Occipital lobe (tissue), 3 donors: ENCODE measurements at places on chromosomes 3 and 15. TPM values are rescaled to one million over a fixed set of nuclear protein-coding genes. Genes with fewer than 3 reads are reported as not detected.

GRCh38 chr3:62615258-62615849 is 242.0 kb upstream of the FEZF2 start:
- no peak for DNase-seq

DNA sequence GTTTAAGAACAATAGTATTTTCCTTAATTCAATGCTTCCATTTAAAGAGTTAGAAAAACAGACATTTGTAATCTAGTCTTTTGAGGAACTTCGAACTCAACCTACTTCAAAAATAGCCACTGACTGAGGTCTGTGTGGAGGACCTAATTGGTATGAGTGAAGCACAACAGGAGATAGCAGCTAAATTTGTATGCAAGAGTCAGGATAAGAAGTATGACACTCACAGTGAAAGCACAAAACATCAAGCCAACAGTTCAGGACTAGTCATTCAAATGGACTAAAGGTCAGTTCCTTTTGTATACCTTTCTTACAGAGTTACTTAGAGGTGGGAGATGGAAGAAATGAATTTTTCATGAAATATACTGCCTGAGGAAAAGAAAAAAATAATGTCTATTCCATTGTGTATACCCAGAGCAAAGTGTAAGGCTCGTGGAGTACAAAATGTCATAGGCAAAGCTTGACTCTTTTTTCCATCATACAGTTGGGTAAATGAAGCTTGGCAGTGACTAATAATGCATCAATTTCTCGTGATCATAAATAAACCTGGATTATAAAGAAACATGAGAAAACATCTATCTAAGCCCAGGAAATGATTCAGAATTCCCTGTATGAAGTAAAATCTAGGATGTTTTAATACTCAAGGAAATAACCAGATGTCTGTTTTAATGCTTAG is 1005.2 kb upstream of the CADM2 start:
- DNase-seq: no peak

GRCh38 chr3:157961665-157962064 is 144.6 kb downstream of the SHOX2 start:
- no peak for DNase-seq

Gene HAUS2
- total RNA-seq: 54.6 TPM

DNA sequence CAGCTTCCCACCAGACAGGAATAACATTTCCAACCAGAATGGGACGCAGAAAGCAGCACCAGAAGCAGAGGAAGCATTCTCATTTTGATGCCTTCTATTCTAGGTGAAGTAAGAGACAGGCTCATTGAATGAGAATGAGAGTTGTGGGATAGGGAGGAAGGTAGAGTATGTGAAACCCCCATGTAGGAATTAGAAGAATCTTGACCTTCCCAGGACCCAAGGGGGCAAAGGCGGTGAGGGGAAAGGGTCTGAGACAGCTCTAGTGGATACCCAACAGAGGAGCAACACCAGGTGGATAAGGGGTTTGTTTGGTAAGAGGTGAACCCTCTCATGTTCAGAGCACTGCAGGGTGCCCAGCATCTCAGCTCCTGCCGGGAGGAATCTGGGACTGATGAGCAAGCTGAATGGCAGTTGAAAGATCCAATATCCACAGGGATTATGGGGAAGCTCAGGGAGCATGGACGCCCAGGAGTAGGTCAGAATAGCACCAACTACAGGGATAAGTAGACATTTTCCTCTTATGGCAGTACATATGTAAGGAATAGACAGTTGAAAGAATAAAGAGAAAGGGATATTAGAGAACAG is 77.0 kb downstream of the PLCL2 start:
- DNase-seq: no peak

Gene REC114
- not detected for total RNA-seq

GRCh38 chr3:150936693-150937092 is 31.5 kb upstream of the MINDY4B start:
- DNase-seq: no peak

Gene WDR6
- 85.6 TPM for total RNA-seq

DNA sequence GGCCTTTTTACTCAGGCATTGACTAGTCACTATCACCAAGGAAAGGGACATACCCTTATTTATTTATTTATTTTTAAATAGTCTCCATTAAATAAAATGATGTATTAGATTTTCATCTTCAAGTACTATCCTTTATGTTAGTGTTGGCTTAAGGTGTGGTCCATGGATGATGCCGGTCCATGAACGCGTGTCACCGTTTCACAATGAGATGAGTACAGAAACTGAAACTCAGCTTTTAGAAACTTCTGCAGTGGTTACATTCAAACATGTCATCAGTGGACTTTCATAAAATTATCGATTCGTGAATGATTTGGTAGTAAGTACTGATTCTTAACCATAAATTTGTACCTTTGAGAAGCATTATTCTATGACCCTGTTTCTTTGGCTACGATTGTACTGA is 166.6 kb downstream of the SATB1 start:
- no peak for DNase-seq

- no peak for DNase-seq
These were observed 36.7 kb downstream of the HMCES start for GRCh38 chr3:129315223-129315997.

Gene ADCY5
- total RNA-seq: 30.7 TPM

GRCh38 chr15:83210619-83211018 is 3.0 kb upstream of the HDGFL3 start:
- no peak for DNase-seq

DNA sequence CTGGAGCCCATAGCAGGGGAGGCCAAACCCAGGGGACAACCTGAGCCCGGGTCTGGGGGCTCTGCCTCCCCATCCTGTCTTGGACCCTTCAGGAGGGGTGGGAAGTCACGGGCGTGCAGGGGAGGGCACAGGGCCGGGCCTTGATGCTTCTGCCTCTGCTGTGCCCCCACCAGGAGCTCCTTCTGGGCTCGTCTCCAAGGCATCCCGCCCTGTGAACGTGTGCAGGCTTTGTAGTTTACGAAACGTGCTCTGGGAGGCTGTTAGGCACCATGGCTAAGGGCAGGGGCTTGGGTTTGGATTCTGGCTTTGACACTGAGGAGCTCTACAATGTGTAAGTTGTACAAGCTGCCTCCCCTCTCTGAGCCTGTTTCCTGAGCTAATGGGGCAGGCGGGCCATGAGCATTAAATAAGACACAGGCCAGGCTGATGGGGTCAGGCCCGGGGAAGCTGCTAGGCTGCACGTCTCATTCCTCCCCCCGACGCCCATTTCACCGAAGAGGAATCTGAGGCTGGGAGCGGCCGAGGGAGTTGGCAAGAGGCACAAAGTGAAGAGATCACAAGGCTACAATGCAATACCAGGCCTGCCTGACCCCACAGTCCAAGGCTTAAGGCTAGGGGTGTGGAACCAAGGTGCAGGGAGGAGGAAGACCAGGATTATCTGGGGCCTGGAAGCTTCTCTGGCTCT is 19.6 kb downstream of the PLXND1 start:
- DNase-seq: no peak

DNA sequence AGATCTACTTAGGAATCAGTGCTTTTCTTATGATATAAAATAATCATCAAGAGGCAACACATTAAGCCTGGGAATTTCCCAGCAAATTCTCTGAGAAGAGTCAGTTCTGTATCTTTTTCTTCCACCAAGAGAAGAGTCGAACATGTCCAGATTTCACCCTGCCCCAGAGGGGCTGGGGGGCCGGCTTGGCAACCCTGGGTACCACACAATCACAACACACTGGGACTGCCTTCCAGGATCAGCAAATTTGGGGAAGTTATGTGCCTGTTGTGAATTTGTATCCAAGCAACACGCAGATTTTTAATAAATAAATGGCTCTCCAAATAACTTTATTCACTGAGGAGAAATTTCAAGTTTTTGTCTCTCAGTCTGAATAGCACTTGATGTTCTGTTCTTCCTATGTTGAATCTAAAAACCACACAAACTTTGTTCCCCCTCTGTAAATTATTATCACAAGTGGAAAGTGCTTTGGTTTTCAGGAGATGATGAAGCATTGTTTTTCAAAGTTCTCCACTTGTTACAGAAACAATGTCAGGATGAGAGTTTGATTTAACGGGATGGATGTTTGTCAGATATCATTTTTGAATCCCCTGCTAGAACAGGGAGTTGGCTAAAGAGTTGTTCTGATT is 357.2 kb downstream of the ZNF385D start:
- DNase-seq: no peak

- DNase-seq: no peak
These were observed 512.2 kb upstream of the PPP2R3A start for GRCh38 chr3:135453326-135453725.

DNA sequence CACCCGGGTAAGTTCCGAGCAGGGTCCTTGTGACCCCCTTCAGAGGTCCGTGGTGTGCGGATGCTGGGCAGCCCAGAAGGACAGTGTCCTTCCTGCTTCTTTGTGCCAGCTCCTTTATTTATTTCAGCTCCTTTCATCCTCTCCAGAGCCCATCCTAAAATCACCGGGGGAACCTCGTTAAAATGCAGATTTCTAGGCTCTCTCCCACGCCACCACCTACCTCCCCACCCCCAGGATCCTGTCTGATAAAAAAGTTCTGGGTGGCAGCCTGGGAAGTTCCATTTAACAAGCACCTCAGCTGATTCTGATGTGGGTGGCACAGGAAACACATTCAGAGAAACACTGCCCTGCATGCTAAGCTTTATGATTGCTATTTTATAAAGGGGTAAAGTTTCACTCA is 12.5 kb upstream of the IGF1R start:
- DNase-seq: no peak
